ENCODE measurements at places on chromosomes 12 and 14.

DNA sequence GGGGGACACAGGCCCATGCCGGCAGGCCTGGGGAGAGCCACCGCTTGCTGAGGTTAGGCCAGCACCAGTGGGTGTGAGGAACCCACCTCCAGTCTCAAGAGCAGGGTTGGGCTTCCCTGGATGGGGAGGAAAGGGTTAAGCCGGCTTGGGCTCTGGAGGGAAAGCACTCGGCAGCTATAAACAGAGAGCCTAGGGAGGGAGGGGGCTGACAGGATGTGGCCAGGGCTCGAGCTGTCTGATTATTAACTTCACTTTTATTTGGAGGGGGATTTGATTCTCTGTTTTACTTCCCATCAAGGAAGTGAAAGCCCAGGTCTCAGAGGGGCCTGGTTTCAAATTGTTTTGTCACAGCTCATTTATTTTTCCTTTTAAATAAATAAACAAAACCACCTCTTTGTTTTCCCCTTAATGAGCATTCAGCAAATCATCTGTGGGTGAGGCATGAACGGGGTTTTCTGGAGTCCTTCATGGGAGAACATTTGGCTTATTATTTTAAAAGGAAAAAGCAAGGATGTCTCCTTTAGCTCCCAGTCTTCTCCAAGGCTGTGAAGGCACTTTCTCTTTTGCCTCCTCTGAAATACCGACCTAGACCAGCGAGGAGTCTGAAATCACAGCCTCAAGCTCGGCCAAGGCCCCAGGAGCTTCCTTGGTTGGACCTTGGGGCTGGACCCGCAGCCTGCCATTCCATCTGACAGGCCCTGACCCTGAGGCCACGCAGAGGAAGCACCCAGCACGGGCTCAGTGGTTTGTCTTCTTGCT is 21.9 kb upstream of the ZFP36L1 start:
- DNase-seq = peak; percentile 58

- no peak for DNase-seq
Observed at GRCh38 chr12:117261247-117261646, 71.0 kb upstream of the FBXO21 start.

- no peak for DNase-seq
Observed at GRCh38 chr12:132014092-132014914, 64.6 kb downstream of the EP400 start.

DNA sequence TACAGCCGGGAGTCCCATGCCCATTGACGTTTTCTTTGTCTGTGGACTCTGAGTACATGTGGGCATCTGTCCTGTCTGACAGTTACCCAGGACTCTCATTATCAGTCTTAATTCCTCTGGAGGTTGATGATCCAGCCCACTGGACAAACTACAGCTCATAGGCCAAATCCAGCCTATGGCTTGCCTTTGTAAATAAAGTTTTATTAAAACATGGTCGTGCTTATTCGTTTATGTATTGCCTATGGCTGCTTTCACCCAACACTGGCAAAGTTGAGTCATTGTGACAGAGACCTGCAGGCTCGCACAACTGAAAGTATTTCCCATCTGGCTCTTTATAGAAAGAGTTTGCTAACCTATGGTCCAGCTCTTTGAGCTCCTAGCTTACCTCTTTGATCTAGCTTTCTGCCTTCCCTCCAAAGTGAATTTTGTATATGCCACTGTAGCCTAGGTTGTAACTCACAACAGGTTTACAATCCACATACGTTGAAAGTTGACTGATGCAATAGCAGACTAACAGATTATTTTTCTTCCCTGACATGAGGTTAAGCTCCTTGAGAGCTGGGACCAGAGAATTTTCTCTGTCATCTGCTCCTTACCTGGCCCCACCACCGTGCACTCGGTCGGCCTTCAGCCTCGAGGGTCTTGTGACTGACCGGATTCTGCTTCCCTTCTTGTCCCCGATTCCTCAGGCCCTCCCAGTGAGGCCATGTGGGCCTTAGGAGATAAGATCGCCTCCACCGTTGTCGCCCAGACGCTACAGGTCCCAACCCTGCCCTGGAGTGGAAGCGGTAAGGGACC is 57.3 kb downstream of the ACACB start:
- DNase-seq = no peak

DNA sequence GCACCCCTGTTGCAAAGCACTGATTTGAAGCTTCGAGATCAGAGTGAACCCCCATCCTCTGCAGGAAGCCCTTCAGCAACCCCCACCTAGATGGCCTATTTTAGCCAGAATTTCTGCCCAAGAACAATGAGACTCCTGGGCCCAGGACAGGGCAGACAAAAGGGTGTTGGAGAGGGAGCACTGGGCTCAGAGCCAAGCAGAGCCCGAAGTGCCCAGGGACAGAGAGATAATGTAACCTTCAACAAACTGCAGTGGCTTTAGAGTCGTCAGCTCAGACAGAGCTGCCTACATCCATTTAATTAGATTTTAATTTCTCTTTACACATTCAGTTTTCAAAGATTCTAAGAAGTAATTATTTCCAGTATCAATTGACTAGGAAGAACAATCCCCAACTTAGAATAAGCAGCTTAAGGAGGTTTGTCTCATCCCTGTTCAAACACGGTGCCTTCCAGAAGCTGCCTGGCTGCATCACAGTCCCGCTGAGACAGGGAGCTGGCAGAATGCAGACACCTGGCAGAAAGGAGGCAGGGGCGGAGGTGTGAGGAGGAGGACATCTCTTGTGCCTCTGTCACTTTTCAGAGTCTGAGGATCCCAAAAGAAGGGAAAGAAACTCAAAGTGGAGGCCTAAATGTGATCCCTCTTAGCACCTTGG is 504.9 kb upstream of the CCDC196 start:
- DNase-seq = no peak

GRCh38 chr12:70255311-70255710 is 12.1 kb downstream of the CNOT2 start:
- no peak for DNase-seq

DNA sequence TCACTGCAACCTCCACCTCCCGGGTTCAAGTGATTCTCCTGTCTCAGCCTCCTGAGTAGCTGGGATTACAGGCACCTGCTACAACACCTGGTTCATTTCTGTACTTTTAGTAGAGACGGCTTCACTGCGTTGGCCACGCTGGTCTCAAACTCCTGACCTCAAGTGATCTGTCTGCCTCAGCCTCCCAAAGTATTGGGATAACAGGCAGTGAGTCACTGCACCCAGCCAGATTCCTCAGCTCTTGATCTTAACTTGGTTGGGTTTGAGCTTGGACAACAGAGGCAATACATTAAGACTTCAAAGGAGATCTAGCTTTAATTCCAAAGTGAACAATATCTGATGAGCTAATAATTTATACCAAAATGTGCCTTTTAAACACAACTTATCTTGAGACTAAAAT is 5.6 kb downstream of the DAZAP2 start:
- DNase-seq = no peak

DNA sequence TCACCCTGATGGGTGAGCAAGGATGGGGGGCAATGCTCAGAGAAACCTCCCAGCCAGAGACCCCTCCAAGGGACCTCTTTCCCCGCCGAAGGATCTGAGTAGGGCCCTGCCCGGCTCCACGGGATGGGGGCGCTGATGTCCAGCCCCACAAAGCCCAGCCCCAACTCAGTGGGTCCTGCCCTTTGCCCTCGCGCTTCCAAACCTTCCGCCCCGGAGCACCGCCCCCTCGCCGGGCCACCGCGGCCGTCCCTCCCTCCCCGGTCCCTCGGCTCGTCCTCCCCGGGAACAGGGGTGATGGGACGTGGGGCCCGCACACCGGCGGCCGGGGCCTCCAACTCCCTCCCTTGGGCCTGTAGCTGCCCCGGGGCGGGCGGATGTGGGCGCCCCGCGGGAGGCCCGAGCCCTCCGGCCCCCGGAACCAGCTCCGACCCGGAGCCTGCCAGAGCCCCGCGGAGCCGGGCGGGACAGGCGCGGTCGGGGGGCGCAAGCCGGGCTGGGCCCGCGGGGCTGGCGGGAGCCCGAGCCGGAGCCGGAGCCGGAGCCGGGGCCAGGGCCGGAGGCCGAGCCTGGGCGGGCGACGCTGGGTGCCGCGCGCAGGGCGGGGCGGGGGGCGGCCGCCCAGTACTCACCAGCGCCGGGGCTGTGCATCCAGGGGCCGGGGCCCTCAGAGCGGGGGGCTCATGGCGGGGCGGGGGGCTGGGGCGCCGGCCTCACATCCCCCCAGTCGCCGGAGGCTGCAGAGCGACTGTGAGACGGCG is 386 bp downstream of the HDAC7 start:
- DNase-seq = peak; percentile 56

DNA sequence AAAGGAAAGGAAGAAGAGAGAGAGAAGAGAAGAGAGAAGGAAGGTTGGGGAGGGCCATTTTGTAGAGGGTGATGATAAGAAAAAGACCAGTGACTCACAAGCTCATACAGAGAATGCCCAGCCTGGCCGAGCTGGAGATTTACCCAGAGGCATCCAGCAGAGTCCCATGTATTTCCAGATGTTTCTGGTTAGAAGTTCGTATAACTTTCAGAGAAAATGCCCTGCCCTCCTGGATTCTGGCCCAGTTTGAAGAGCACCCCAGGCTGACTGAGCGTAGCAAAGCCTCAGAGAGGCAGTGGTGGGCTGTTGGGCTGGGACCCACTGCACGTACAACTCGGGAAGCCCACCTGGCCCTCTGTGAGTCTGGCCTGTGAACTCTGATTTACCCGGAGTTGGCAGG is 221.8 kb downstream of the SLC41A2 start:
- DNase-seq = no peak

DNA sequence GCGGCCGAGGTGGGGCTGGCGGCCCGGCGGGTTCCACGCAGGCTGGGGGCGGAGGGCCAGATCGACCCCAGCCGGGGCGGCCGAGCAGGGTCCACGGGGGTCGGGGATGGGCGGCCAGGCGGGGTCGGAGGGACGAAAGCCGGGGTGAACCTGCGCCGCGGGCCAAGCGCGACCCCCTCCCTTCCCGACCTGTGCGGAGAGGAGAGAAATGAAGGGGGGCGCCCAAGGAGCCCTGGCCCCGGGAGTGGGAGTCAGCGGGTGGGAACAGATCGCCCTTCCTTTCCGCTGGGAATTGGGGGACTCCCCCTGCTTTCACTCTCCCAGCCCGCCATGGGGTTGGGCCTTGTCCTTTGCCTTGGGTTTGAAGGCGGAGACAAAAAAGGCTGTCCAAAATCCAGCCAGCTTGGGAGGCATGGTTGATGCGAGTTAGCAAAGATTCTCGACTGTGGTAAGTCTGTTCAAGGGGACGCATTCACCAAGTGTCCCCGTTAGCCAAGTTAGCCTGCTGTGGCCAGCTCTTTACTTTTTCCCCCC is 559 bp upstream of the CKAP4 start:
- DNase-seq = peak; percentile 23

DNA sequence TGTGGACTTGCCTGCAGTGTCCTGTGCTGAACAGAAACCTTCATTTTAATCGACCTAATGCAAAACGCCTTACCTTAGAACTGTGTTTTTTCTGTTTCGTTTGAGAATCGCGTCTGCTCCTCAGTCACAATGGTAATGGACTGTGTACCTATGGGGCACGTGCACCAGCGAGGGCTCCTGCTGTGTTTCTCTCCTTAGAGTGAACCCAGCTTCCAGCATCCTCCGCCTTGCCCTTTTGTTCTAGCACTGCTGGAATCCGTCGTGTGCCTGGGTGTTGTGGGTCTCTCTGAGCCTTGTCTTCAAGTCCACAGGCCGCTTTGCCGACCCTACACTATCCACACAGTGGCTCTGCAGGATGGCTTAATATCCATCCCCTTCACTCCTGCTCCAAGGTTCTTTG is 3.6 kb downstream of the AMN start:
- DNase-seq = no peak

- DNase-seq = peak; percentile 17
Observed at GRCh38 chr12:92827836-92828431, 101.2 kb downstream of the EEA1 start.

All from activated naive CD4-positive, alpha-beta T cell treated with Interleukin-2 at 50 U/mL for 16 hours (primary cell).